ENCODE measurements at places on chromosomes 11 and 22.
A peak's percentile ranks its signal among the peaks of the same experiment; 100 is the strongest.

DNA sequence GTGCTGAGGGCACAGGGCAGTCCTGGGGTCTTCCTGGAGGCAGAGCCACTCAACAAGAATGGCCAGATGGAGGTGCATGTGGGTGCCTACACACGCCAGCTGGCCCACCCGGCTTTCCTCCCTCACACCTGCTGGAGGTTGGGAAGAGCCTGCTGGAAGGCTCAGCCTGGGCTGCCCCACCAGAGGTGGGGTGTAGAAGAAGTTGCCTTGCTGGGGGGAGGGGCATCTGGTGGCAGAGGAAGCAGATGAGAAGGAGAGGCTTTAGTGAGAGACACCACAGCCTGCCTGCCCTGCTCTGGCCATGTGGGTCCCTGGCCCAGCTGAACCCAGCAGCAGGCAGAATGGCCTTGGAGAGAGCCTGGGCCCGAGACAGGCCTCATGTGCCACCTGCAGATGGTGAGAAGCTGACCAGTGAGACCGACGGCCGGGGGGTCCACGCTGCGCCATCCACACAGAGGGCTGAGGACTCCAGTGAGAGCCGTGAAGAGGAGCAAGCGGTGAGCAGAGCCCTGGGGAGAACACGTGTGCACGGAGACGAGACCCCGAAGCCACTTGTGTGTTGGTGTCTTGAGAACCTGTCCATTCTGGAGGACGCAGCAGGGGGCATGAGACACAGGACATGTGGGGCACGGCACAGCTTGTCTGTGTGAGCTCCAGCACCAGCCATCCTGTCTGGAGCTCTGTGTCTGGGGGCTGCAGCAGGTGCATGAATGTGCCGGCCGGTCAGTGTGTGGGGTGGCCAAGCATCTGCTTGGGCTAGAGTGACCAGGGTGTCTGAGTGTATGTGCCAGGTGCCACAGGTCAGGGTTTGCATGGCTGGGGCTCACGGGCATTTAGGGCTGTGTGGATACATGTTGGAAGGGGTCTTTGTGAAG lies 2.7 kb downstream of the B4GALNT4 start:
- no peak for DNase-seq

GRCh38 chr22:42188808-42189447 lies 58.3 kb upstream of the CYP2D6 start:
- no peak for DNase-seq

DNA sequence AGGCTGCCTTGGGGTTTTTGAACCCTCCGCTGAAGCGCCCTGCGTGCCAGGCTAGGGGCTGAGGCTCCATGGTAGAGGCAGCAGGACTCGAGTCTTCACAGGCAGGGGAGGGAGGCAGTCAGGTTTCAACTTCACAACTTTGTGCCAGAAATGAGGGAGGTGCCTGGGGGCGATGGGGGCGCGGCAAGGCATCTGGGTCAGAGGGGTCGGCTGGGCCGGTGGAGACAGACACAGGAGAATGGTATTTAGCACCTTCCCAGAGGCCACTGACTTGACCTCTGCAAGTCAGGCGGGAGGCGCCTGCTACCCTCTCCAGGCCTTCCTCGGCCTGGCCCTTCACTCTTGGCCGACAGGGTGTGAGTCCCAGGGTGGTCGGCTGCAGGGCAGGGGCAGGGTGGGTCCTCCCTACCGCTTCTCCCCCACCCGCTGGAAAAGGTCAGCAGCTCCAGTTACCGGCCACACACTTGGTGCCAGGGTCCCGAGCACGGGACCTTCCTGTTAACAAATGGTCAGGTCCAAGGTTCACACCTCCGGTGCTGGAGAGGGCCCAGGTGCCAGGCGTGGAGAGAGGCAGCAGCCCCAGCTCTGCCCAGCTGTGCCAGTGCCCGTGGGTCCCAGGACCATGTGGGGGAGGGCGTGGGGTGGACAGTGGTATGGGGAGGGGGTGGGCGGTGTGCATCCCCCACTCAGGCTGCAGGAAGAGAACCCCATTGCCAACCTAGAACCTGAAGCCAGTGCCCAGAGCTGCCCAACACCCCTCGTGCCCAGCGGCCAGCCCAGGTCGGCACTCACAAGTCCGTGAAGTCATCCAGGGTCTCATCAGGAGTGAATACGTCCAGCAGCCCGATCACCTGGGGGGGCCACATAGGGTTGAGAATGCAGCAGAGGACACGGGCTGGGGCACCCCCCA lies 3.8 kb downstream of the MAPK12 start:
- no peak for DNase-seq

GRCh38 chr11:108592591-108593213 lies 866 bp downstream of the EXPH5 start:
- DNase-seq = no peak

DNA sequence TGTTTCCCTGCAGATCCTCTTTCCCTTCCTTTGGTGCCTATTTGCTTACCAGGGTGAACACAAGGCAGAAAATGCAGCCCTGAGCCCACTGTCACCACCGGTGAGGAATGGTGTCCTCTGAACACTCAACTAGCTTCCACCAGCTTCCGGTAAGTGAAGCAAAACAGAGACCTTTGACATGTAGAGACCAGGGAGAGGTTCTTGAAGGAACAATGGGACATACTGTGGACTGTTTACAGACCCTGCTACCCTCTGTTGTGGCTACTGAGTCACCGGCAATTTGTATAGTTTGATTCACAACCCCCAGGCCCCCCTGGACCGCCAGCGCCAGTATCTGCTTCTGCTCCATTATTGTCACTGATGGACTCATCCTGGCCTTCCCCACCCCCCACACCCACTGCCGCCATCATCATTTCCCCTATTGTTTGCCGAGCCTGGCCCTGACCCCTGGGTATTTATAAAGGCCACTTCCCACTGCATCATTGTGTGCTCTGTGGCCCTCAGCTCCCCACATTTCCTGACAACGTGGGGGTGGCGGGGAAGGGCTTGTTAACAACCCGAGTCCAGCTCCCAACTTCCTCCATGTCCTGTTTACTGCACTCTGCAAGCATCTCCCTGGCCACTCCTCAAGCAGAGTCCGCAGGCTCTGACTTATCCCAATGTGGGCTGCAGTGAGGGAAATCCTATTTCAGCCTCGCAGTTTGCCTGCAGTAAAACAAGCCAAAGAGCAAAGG lies 252.9 kb downstream of the ETS1 start:
- no peak for DNase-seq

- DNase-seq = no peak
Measured at GRCh38 chr22:44386386-44387035, 73.8 kb upstream of the SHISAL1 start.

DNA sequence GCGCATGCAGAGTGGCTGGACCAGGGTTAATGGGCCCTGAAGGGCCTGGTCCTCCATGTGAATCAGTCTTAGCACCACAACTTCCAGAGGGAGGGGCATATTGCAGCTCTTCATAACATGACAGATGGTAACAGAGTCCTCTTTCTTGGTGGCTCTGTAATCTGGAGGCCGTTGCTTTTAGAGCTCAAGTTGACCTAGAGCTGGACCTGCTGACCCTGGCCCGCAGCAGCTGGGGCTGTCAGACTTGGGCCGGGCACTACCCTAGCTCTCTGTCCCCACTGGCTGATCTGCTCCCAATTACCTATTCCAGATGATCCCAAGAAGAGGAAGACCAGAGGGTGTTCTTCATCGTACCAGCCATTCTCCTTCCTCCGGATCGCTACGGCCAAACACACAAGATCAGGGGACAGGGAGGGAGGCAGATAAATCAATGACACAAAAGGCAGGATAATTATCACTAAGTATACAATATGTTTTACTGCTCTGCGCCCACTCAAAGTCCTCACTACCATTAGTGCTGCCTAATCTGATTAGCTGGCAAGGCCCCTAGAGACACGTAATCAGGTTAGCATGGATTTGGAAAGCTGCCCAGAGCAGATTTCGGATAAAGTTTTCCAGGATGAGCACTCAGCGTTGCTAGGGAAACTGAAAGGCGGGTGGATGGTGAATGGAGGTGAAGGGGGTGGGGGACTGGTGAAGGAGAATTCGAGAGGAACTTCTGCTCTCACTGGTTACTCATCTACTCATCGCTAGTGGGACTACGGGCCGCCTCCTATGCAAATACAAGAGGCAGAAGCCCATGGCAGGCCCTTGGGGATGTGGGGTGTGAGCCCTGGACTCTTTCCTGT lies 64.5 kb upstream of the PHOX2A start:
- peak; percentile 90 for DNase-seq

DNA sequence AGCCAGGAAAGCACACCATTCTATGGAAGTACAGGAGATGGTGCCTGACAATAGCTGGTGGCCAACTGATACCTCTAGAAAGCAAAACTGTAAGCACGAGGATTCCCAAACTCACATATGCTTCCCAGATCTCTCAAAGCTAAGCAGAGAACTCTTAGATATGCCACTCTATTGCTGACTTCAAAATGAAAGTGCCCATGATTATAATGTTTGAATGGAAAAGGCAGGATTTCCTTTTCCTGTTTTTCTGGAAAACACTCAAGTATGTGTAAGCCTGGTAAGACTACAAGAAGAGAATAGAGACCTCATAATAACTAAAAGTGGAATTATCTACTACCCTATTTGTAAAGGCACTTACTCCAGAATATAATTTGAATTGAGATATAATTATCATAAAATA lies 2.6 kb upstream of the CARD18 start:
- DNase-seq = no peak

DNA sequence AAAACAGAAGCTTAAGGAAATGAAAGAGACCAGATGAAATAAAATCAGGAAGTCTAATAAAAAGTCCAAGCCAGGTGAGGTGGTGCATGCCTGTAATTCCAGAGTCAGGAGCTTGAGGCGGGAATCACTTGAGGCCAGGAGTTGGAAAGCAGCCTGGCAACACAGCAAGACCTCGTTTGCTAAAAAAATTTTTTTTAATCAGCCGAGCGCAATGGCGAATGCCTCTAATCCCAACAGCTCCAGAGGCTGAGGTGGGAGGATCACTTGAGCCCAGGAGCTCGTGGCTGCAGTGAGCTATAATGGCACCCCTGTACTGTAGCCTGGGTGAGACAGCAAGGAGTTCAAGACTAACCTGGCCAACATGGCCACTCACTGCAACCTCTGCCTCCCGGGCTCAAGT lies 8.0 kb downstream of the RAB6A start:
- no peak for DNase-seq

DNA sequence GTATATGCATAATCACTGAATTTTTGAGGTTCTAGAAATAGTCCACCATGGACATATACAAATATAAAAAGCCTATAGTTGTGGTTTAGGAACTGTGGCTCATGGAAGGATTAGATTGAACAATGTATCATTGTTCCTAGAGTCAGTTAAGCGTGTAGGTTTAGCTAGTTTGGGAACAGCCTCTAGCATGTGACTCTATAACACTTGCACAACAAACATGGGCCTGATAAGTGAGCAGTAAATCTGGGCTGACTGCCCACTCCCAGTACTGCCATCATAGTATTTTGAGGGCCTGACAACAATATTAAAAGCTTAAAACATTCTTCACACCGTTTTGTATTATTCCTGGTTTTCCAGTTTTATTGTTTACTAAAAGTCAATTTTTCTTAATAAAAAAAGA lies 47.0 kb downstream of the YAP1 start:
- peak; percentile 95 for DNase-seq

DNA sequence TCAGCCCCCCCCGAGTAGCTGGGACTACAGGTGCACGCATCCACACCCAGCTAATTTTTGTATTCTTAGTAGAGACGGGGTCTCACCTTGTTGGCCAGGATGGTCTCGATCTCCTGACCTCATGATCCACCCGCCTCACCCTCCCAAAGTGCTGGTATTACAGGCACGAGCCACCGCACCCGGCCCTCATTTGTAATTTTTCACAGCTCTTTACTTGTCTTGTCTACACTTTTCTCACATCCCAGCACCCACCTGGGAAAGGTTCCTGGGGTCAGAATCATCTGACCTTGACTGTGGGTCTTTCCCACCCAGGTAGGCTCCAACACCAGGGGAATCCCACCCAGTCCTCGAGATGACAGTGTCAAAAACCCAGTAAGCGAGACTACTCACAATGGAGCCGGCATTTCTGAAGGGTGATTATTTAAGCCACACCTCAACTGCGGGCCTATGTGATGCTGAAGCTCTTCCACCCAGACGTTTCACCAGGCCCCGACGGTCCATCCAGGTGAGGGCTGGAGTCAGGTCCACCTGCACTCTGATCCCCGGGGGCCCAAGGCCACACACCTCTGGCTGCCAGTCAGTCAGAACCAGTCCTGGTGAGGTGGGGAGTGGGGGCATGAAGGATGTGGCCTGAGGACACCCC lies 23.4 kb downstream of the CELSR1 start:
- DNase-seq = no peak

DNA sequence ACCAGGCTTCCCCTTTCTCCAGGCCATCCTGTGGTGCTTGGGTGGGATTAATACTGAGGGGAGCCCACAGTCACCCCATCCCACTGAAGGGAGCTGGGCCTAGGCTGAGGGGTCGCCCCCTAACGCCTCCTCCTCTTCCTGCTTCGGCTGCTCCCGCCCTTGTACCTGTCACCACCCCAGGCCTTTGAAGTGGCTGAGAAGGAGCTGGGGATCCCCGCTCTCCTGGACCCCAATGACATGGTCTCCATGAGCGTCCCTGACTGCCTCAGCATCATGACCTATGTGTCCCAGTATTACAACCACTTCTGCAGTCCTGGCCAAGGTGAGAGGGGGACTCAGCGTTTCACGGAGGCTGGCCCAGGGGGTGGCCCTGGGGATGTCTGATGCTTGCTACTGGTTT lies 6.1 kb downstream of the MICALL1 start:
- DNase-seq = no peak

DNA sequence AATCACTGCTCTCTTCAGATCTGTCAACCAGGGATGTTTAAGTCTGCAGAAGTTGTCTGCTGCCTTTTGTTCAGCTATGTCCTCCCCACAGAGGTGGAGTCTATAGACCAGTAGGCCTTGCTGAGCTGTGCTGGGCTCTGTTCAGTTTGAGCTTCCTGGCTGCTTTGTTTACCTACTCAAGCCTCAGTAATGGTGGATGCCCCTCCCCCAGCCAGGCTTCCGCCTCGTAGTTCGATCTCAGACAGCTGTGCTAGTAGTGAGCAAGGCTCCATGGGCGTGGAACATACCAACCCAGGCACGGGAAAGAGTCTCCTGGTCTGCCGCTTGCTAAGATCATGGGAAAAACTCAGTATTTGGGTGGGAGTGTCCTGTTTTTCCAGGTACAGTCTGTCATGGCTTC lies 27.6 kb upstream of the CASP12 start:
- DNase-seq = no peak

DNA sequence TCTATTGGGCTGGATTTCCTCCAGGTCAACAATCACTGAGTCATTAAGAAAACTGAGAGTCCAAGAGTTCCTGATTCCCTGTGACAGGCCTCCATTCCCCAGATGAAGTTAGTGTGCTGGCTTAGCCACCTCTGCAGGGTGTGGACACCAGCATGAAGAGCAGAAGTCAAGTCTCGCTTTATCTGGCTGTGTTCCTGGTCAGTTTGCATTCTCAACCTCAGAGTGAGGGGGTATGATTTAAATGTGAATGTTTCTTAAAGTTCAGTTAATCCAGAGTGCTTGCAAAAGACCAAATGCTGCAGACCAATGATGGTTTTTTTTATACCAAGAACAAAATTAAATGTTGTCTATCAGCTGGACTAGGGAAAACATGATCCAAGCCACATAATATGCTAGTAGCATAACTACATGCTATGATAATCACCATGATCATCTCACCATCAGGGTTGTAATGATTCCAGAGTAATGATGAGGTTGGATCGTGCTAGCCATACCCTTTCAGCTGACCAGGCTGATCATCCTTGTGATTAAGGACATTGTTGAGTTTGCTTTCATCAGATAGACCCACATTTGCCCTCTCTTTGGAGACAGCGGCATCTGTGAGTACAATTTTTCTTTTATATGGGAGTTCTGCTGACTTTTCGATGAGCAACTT lies 145.8 kb upstream of the ARHGAP20 start:
- DNase-seq = peak; percentile 94

Data from fibroblast of the aortic adventitia (primary cell).